Activated T-cell treated with anti-CD3 and anti-CD28 coated beads for 4 hours (primary cell): ENCODE measurements at places on chromosomes 12 and 14.

GRCh38 chr12:45314770-45315169, 98.9 kb downstream of the ANO6 start:
- no peak for DNase-seq

DNA sequence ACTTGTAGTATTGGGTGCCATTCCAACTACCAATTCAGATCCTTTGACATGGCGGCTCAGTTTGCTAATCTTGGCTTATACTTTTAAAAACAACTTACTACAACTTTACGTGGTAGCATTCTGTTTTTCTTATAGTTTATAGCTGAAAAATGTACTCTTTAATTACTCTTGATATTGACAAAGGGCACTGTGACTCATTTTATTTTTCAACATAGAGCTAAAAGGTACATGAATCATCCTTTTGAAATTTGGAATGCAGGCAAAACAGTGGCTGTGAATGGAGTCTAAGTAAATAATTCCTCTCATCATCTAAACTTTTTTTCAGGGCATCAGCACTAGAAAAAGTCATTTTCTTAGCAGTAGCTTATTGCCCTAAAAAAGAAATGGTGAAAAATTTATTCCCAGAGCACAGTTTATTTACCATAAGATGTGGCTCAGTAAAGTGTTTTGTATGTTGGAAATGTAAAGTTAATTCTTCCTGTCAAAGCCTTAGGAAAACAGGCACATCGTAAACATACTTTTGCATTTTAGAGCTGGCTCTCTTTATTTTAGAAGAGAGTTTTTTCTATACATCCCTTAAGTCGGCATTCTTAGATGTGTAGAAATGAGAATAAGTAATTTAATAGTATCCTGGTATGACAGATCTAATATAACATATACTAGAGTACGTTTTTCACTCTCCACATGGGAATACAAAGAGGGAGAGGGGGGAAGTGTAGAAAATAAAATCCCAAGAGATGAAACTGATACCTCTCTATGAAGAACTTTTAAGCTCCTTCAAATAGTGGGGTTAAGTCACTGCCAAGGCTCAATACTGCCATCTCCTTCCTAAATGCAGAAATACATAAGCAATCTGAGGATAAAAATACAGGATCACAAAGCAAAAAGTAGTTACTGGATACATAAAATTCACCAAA, 55.2 kb downstream of the SLC25A21 start:
- no peak for DNase-seq

GRCh38 chr12:76590131-76590530, 30.6 kb upstream of the OSBPL8 start:
- no peak for DNase-seq

- DNase-seq, result no peak
These were observed 49.9 kb downstream of the KCNMB4 start for GRCh38 chr12:70415987-70416386.
